H7 (cell line): ENCODE measurements at places on chromosomes 5 and 9. TPM values are rescaled to one million over a fixed set of nuclear protein-coding genes. Genes with fewer than 3 reads are reported as not detected.
A peak's percentile ranks its signal among the peaks of the same experiment; 100 is the strongest.

DNA sequence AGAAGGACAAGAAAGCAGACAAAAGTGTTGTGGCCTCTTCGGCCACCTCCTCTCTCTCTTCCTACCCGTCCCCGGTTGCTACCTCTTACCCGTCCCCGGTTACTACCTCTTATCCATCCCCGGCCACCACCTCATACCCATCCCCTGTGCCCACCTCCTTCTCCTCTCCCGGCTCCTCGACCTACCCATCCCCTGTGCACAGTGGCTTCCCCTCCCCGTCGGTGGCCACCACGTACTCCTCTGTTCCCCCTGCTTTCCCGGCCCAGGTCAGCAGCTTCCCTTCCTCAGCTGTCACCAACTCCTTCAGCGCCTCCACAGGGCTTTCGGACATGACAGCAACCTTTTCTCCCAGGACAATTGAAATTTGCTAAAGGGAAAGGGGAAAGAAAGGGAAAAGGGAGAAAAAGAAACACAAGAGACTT lies 2.4 kb downstream of the EGR1 start:
- peak; percentile 26 for DNase-seq

DNA sequence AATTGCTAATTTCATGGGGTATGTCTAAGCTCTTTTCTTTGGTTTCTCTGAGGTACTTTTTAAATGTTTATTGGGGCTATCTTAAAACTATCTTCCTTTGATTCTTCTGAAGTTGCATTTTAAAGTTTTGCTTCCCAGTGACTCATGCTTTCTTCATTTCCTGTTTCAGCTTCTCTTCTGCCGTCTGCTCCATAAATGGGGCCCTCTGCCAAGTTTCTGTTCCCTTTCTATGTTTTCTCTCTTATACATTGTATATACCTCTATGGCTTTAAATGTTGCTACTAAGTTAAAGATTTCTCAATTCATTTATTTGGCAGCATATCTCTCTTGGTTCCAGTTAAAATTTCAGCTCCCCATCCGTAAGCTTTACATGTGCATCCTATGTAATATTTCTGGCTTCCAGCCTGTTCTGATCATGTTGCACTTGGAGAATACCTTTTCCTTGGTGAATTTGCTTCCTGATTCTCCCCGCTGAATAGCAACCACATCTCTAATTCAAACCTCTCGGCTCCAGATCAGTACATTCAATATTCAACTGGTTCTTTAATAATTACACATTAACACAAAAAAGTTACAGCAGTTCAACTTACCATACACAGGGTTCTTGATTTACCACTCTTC lies 125.3 kb downstream of the ST8SIA4 start:
- no peak for DNase-seq

The PCDHB16 gene
- 0.03 and 0.07 TPM in 2 replicates for total RNA-seq

The OMD gene
- total RNA-seq: not detected in 2 replicates

The BARHL1 gene
- 0.07 TPM in 1 of 2 replicates, not detected in the other for total RNA-seq

GRCh38 chr5:109947667-109948066 lies 257.9 kb downstream of the MAN2A1 start:
- no peak for DNase-seq

The PDE6A gene
- not detected in 2 replicates for total RNA-seq

GRCh38 chr5:57531333-57531732 lies 48.7 kb upstream of the ACTBL2 start:
- no peak for DNase-seq

The ZNF366 gene
- total RNA-seq: not detected in 2 replicates

The OBP2B gene
- not detected in 2 replicates for total RNA-seq

The PRR16 gene
- total RNA-seq: 0.67 TPM in 1 of 2 replicates, not detected in the other

The CEL gene
- total RNA-seq: 0.87 and 1.7 TPM in 2 replicates

The PLGRKT gene
- 28.2 and 32.3 TPM in 2 replicates for total RNA-seq

DNA sequence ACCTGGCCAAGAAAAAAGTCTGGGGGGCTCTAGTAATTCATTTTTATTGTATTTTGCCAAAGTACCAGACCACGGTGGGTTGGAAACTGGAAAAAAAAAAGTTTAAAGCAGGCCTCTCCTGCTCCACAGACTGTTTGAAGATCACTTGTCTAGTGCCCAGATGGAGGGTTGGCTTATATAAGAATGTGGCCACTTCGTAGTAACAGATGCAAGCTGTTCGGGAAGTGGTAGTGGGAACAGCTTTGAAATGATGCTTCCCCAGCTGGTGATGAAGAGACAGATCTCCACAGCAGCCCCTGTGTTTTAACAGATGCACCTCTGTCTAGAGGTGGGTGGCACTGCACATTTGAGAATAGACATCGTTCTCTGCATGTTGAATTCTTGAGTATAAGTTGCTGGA lies 54.3 kb upstream of the DMRT3 start:
- no peak for DNase-seq

DNA sequence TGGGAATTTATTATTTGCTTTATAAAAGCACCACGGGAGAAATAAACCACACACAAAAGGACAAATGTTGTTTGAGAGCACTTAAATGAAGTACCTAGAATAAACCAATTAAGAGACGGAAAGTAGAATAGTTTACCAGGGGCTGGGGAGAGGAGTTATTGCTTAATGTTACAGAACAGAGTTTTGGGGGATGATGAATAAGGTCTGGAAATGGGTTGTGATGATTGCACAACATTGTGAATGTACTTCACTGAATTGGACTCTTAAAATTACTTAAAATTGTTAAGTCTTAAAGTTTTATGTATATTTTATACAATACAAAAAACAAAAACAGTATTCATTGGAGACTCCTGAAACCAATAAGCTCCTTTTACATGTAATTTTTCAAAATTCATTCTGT lies 1.5 kb downstream of the ZBTB43 start:
- DNase-seq: no peak

GRCh38 chr5:55241746-55242145 lies 8.3 kb upstream of the CCNO start:
- no peak for DNase-seq

- DNase-seq: no peak
Measured at GRCh38 chr9:101707721-101708120, 30.7 kb downstream of the GRIN3A start.

The TRAF1 gene
- total RNA-seq: 0.97 and 1.4 TPM in 2 replicates

The GDF9 gene
- total RNA-seq: 0.22 and 0.24 TPM in 2 replicates

The FRMD3 gene
- total RNA-seq: 0.10 and 1.4 TPM in 2 replicates

DNA sequence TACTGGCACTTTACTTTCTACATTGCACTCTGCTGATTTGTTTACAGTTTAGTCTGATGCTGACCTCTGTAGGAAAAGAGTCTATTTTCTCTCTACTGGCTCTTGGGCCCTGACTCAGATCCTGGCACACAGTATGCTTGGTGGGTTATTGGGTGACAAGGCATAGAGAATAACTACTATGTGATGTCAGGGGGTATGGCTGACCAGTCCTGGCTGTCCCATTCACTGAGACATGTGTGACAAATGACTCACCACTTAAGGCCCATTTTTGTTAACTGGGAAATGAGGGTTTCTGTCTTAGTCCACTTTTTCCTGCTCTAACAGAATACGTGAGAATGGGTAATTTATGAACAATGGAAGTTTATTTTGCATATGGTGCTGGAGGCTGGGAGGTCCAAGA lies 66.4 kb downstream of the DAPK1 start:
- no peak for DNase-seq

DNA sequence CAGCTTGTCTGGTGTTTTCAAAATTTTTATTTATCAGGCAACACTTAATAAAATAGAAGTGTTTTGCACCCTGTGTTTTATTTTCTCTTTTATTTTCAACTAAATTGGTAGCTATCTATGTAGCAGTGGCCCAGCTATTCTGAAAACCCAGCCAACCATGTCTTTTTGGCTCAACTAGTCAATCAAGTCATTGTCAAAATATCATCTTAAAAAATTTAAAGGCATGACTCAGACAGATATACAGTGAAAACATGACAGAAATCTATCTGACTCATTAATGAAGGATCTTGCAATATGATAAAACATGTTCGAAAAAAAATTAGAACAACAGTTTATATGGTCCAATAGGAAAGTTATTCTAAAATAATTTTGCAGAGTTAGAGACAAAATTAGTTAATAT lies 75.1 kb downstream of the HSD17B4 start:
- no peak for DNase-seq

DNA sequence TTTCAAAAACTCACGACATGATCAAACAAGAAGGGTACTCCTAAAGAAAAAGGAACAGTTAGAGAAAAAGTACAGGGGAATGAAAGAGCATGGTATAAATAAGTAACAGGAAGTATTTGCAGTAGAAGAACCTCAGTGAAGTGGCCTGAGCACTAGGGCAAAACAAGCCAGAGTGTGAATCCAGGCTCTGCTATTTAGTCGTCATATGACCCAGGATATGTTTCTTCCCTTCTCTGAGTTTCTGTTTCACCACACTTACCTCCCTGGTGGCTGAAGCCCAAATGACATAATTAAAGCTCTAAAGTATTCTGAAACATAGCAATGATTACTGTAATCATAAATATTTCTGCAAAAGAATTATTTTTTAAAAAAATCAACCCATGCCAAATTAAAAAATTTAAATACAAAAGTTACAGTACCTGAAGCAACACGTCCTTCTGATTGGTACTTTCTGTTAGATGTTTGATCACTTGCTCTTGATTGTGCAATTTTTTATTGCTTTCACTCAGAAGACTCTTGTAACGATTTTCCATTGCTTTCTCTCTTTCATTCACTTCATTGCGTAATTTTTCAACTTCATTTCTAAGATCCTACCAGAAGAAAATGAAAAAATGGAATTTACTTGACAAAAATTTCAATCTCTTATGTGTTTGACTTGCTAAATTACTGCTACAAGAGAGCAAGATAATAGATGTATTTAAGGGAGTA lies 88.9 kb downstream of the CDK5RAP2 start:
- peak; percentile 33 for DNase-seq

GRCh38 chr9:127796225-127796813 lies 6.4 kb upstream of the FPGS start:
- no peak for DNase-seq

GRCh38 chr5:163867324-163867723 lies 361.9 kb downstream of the MAT2B start:
- no peak for DNase-seq

The IFNA21 gene
- not detected in 2 replicates for total RNA-seq

The C8G gene
- not detected in 2 replicates for total RNA-seq

DNA sequence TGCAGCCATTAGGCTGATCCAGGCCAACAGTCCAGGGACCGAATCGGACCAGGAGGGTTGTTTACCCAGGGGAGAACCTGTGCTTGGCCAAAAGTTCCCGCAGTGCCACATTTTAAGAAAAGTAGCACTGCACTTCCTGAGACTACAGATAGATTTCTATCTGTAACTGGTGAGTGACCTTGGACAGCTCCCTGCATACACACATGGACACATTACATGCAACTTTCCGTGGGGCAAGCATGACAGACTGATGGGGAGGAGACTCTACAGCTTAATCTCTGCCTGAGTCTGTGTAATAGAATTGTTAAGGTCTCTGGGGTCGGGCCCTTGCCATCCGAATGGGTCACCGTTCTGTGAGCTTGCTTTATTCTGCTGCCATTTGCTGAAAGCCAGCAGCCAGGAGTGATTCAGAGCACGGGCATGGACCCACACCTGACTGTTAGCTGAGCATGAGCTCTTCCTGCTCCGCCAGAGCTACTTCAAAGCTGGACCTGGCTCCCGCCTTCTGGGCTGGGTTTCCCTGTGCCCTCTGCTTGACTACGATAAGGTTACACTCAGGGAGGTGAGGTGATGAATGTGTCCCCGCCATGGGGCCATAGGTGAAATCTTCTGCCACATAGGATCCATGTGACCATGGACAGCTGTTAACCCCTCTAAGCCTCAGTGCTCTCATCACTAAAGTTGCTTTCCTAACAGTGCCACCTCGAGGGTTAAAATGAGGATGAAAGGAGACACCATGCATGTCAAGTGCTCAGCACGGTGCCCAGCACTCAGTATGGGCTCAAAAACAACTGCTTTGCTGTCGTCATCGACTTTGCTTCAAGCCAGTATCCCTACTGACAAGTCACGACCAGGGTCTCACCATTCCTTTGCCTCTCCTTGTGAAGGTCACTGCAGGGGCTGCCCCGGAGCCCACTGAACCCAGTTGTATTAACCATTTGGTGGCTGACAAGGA lies 200.0 kb downstream of the MELK start:
- DNase-seq: peak; percentile 43

DNA sequence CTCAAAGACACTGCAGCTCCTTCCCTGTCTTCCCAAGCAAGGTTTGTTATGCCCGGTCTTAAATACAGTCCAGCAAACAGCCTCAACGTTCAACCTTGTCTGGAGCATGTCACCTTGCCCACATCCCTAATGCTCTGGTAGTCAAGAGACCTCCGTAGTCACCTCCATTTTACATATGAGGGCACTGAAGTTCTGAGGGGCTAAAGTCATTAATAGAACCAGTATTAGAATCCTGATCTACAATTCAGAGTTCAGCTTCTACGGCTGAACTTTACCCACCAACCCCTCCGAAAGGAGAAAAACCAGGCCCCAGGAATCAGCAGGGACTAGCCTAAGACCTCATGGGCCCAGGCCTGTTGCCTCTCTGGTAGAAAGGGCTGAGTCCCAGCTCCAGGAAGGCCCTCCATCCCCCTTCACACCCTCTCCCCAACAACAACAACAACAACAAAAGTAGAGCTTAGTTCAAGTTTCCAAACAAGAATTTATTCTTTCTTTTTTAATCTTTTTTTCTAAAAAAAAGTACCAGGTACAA lies 795 bp upstream of the STOML2 start:
- peak; percentile 40 for DNase-seq

The NAA35 gene
- 39.1 and 49.3 TPM in 2 replicates for total RNA-seq

- no peak for DNase-seq
Measured at GRCh38 chr9:4873066-4873465, 80.3 kb downstream of the RCL1 start.

- peak; percentile 48 for DNase-seq
Measured at GRCh38 chr9:88747768-88748167, 212.8 kb downstream of the NXNL2 start.

The IL5 gene
- total RNA-seq: not detected in 2 replicates

DNA sequence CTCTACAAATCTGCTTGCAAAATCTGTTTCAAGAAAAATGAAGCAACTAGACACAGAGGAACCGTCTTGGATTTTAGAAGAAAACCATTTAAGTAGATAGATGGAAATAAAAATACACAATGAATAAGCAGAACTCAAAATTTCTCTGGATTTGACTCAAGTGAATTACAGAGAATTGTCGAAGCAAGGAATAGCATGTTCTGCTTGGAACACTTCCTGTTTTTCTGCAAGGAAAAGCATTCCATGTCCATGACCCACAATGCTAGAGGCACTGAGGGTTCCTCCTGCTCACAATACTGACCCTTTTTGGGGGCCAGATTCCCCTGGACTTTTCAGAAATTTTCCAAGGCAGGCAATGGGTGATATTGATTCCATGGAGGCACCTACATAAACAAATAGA lies 29.8 kb downstream of the PRUNE2 start:
- DNase-seq: no peak

DNA sequence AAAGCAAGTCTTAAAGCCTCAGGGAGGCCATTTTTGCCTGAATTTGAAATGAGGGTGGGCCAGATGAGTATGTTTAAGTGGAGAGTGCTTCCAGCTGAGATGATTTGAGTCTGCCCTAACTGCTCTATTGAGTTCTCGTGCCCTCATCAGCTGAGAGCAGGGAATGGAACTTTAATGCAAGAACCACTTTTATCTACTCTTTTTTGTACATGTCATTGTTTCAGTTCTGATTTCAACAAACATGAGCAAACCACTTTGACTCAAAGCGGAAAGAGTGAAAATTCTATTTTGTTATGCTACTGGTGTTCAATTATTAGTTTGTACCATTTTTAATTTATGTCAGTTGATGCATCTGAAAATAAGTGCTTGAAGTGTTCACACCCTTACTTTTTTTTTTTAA lies 35.8 kb downstream of the DCAF10 start:
- DNase-seq: no peak

The FLT4 gene
- 7.2 and 13.8 TPM in 2 replicates for total RNA-seq

The PAIP1 gene
- total RNA-seq: 117 TPM in 2 replicates

The POU4F3 gene
- 0.28 TPM in 1 of 2 replicates, not detected in the other for total RNA-seq

The SLC36A3 gene
- total RNA-seq: not detected in 2 replicates

The B4GALT7 gene
- 29.7 and 37.3 TPM in 2 replicates for total RNA-seq

The PAXX gene
- 45.7 and 53.2 TPM in 2 replicates for total RNA-seq

The SPATA9 gene
- not detected in 2 replicates for total RNA-seq

The PAPPA gene
- 0.21 and 0.41 TPM in 2 replicates for total RNA-seq

The CDH9 gene
- total RNA-seq: 0.18 and 0.90 TPM in 2 replicates
